ENCODE measurements at places on chromosomes 5 and 9.

- no peak for DNase-seq
These were observed 50.4 kb upstream of the STXBP1 start for GRCh38 chr9:127561491-127562278.

GRCh38 chr9:125743682-125744428 is 3.3 kb upstream of the PBX3 start:
- no peak for DNase-seq

- no peak for DNase-seq
These were observed 159.9 kb downstream of the LURAP1L start for GRCh38 chr9:12934545-12935272.

- no peak for DNase-seq
These were observed 49.7 kb downstream of the RNF130 start for GRCh38 chr5:180021900-180022299.

DNA sequence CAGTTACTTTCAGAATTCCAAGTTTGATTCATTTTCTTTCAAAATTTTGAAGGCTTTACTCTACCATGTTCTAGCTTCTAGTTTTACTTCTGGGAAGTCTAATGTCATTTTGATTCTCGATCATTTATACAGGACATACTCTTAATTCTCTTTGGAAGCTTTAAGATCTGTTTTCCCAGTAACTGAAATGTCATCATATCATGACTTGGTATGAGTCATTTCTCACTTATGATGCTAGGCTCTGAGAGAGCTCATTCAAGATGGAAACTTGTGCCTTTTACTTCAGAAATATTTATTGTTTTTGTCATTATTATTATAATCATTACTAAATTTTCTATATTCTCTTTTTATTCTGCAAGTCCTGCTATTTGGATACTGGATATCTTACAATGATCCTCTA is 222.3 kb downstream of the PARP8 start:
- DNase-seq, result no peak

GRCh38 chr9:134224567-134225093 is 60.3 kb upstream of the RNU6ATAC start:
- DNase-seq, result no peak

DNA sequence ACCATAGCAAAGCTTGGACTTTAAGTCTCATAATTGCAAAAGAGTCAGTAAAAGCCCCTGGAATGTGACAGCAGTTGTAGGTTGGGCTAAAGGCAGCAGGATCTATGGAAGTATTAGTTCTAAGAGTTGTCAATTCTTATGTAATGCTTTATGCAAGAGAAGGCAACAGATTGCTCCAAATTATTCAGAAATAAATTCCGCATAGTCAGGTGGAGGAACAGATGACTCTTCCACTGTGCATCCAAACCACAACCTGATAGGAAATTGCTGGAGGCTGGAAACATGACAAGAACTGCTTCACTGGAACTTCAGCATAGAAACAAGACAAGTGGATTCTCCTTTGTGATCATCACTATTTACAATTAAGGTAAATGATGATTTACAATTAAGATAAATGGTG is 101.0 kb downstream of the STARD4 start:
- no peak for DNase-seq

DNA sequence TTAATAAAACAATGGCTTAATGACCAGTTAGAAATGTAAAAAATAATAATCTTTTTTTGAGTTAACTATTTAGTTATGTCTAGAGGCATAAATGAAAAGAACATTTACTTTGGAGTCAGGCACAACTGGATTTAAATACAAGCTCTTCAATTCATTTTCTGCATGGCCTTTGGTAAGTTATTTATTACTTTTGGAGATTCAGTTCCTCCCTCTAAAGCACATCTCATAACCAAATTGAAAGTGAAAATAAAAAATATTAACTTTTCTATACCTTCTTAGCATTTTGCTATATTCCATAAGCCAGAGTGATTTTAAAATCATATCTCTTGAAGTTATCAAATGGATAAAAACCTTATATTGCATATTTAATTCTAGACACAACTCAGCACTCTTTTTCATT is 434.9 kb upstream of the SMARCA2 start:
- DNase-seq, result no peak

DNA sequence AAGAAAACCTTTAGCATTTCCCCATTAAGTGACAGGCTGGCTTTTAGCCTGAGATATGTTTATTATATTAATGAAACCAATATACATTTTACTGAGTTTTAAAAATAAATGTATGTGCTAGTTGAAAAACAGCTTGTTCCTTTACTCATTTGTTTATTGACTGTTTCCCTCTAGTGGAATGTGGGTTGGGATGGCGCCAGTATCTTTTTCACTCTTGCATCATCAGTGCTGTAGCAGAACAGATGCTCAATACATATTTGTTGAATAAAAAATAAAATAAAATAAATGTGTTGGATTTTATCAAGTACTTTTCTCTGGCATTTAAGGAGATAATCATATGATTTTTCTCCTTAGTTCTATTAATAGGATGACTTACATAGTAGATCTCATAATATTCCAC is 43.0 kb downstream of the FSTL4 start:
- no peak for DNase-seq

GRCh38 chr9:89493181-89493580 is 4.7 kb downstream of the SEMA4D start:
- no peak for DNase-seq

- DNase-seq, result no peak
These were observed 575.8 kb downstream of the CSNK1G3 start for GRCh38 chr5:124087752-124088151.

DNA sequence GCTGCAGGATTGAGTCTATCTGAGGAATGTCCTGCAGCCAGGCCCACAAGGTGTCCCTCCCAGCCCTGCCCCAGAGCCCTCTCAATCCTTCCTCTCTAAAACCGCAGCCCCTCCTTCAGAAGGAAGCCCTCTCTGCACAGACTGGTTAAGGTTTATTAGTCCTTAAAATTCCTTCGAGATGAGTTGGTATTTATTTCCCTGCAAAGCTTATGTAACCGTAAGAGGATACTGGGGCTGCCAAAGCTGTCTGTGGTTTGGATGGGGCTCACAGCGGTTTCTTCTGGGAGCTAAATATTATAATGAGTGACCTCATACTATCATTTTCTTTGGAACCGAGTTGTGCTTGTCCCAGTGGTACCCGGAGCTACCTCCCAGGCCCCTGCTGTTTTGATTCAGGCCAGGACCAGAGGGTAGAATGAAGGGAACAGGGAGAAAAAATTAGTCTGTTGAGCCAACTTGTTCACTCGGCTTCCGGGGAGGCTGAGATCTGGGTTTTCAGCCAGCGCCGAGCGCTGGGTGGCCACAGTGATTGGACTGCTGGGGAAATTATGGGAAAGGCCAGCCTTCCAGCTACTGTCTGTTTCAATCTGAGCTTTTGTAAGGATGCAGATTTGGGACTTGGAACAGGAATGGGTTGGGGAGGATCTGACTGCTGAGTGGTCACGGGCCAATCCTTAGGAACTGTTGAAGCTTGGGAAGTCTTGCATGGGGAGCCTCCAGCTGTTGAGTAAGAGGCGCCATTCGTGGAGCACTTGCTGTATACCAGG is 107.5 kb downstream of the NDFIP1 start:
- no peak for DNase-seq

DNA sequence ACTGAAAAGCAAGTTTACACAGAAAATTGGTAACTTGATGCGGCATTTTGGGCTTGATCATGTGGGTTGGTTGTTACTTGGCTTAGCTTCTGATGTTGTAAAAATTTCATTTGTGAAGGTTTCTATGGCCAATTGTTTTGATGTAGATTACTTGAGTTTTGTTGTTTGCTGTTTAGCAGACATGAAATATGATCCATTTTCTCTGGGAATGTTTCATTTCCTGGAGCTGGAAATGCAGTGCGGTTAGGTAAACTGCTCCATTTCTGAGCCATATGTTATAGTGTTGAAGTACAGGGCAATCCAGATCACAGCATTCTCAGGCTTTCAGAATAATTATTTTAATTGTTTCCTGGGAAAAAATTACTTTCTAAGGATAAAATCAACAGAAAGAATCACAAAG is 396.9 kb downstream of the ENC1 start:
- DNase-seq, result no peak

DNA sequence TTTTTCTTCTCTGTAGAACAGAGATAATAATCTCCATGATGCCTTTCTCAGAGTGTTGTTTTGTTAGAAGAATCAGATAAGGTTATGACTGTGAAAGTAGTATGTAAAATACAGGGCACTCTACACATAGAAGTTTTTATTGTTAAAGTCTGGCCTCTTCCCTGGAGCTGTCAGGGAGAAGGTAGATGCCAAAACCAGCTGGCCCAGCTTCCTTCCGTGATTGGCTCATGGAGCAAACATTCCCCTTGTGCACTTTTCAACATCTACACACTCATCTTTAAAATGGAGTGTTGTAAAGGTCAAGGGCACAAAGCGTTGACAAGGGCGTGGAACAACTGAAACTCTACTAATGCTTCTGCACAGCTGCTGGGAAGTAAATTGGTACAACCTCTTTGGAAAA is 7.4 kb upstream of the RNF183 start:
- no peak for DNase-seq

GRCh38 chr9:97830884-97831829 is 21.9 kb upstream of the FOXE1 start:
- no peak for DNase-seq

Data from hematopoietic multipotent progenitor cell treated with erythropoietin and hydrocortisone succinate and interleukin-3 and kit ligand, for 15 days (in vitro differentiated cells).